Brain (organoid and tissue), 16 donors: ENCODE measurements at places on chromosomes 7 and 10.
A peak's percentile ranks its signal among the peaks of the same experiment; 100 is the strongest.

GRCh38 chr10:11345224-11346054 lies 266.0 kb downstream of the USP6NL start:
- no peak for DNase-seq

DNA sequence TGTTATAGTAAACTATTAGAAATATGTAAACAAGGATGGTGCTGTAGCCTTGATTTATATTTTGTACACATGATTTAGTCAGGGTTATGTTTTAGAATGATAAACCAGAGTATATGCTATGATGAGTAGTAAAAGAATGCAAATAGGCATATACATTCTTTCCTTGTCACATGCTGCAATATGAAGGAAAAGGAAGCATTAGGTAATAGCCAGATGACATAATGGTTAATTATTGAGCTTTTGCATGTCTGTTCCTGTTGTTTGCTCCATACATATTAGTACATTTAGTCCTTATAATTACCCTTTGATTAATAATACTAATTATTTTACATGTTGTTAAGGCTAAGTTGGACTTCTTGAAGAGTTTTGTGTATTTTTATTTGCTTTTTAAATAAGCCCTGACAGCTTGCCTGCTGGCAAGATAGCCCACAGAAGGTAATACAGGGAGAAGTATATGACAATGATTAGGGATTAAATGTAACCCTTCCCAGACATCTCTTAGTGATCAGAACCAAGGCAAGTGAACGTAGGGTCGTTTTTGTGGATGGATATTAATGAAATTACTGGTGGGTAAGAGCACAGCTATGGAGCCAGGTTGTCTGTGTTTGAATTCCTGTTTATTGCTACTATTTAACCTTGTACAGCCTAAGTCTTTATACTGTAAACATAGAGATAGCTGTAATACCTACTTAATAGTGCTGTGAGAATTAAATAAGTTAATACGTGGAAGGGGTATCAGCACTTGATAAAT lies 68.4 kb downstream of the PHTF2 start:
- no peak for DNase-seq

GRCh38 chr10:119863951-119864565 lies 8.6 kb downstream of the MCMBP start:
- no peak for DNase-seq

DNA sequence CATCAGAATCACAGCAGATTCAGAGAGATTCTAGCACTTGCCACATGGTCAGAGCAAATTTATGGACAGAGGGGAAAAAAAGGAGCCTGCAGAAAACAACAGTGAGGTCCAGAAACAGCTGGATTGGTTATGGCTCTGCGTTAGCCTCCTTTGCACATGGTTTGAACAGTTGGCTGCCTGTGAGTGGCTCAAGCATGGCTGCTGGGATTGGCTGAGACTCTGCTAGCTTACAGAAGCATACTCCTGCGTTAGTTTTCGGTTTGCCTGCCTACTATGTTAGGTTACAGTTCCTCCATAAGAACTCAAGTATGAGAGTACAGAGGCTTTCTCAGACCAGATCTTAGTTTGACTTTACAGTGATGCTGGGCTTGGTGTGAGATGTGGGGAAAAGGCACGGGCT lies 80.7 kb upstream of the WDR11 start:
- DNase-seq, result peak; percentile 9

DNA sequence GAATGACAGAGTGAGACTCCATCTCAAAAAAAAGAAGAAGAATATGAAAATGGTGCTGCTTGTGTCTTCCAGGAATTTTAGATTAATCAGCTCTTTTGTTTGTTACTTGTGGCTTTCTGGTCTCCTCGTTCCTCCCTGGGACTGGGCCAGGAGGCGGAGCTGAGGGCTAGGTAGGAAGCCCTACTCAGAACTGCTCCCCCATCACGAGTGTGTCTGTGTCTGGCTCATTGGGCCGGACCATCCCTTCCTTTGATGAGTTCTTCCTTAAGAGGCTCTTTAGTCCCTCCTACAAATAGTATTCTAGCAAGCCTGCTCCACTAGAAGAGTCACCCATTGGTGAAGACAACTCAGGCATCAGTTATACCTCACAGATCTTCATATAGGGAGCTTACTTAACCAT lies 56.8 kb upstream of the YAE1 start:
- no peak for DNase-seq

- DNase-seq, result no peak
Measured at GRCh38 chr7:143514487-143514886, 36.8 kb downstream of the TAS2R41 start.
